ENCODE measurements at places on chromosomes 5 and 9.
A peak's percentile ranks its signal among the peaks of the same experiment; 100 is the strongest.

- peaks cover 66% of the 10 kb centered on the region for H3K27me3 ChIP-seq
- H3K4me3 ChIP-seq, result no peak overlapping the region
- DNase-seq, result no peak
- no peak overlapping the region for H3K27ac ChIP-seq
Observed at GRCh38 chr9:130382096-130382495, 62.7 kb upstream of the ASS1 start.

GRCh38 chr9:12813960-12814876 is 39.4 kb downstream of the LURAP1L start:
- H3K4me1 ChIP-seq, result no peaks in the 10 kb centered on the region
- peak overlapping the region; percentile 46 for H3K27ac ChIP-seq
- no peaks in the 10 kb centered on the region for H3K36me3 ChIP-seq
- no peaks in the 10 kb centered on the region for H3K27me3 ChIP-seq
- no peak for DNase-seq

DNA sequence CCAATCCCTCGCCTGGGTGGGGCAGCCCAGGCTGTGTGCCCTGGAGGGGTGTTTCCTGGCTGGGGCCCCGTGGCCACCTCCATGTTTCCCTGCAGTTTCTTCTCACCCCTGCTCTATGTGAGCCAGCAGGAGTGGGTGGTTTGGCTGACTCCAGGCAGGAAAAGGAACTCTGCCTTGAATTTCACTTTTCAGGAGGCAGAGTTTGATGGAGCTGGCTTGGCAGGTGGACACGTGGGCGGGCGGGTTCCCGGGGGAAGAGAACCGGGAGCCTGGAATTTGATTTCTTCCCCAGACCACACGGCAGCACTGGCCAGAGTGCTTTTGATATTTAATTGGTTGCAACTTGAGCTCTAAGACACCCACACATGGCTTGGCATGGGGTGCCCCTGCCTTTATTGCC is 119.8 kb upstream of the PANK3 start:
- H3K4me1 ChIP-seq, result no peaks in the 10 kb centered on the region
- peak; percentile 24 for DNase-seq
- H3K27me3 ChIP-seq, result no peaks in the 10 kb centered on the region
- no peaks in the 10 kb centered on the region for H3K36me3 ChIP-seq
- H3K27ac ChIP-seq, result no peak overlapping the region

- no peak overlapping the region for H3K27ac ChIP-seq
- no peaks in the 10 kb centered on the region for H3K36me3 ChIP-seq
- H3K27me3 ChIP-seq, result no peaks in the 10 kb centered on the region
- no peaks in the 10 kb centered on the region for H3K4me1 ChIP-seq
- DNase-seq, result no peak
Observed at GRCh38 chr5:155017610-155018009, 4.1 kb downstream of the KIF4B start.

GRCh38 chr9:91176426-91176825 is 185.3 kb downstream of the AUH start:
- H3K27ac ChIP-seq, result no peak overlapping the region
- H3K27me3 ChIP-seq, result no peaks in the 10 kb centered on the region
- DNase-seq, result peak; percentile 44
- no peak overlapping the region for H3K4me3 ChIP-seq
- H3K36me3 ChIP-seq, result no peaks in the 10 kb centered on the region

- DNase-seq, result no peak
- H3K36me3 ChIP-seq, result no peaks in the 10 kb centered on the region
- H3K27me3 ChIP-seq, result no peaks in the 10 kb centered on the region
- peaks cover 4% of the 10 kb centered on the region for H3K4me1 ChIP-seq
- no peak overlapping the region for H3K27ac ChIP-seq
- no peak overlapping the region for H3K4me3 ChIP-seq
Observed at GRCh38 chr5:90876366-90876765, 317.8 kb downstream of the ADGRV1 start.

GRCh38 chr5:150105928-150106615 is 19.7 kb upstream of the CSF1R start:
- no peaks in the 10 kb centered on the region for H3K27me3 ChIP-seq
- peaks cover 24% of the 10 kb centered on the region for H3K4me1 ChIP-seq
- H3K36me3 ChIP-seq, result no peaks in the 10 kb centered on the region
- DNase-seq, result no peak

GRCh38 chr5:98753507-98753906 is 20.0 kb upstream of the RGMB start:
- no peak for DNase-seq
- H3K4me1 ChIP-seq, result no peaks in the 10 kb centered on the region
- no peak overlapping the region for H3K27ac ChIP-seq
- H3K27me3 ChIP-seq, result no peaks in the 10 kb centered on the region
- no peaks in the 10 kb centered on the region for H3K36me3 ChIP-seq

- H3K4me1 ChIP-seq, result no peaks in the 10 kb centered on the region
- no peaks in the 10 kb centered on the region for H3K36me3 ChIP-seq
- peak; percentile 34 for DNase-seq
- H3K4me3 ChIP-seq, result no peak overlapping the region
- no peak overlapping the region for H3K27ac ChIP-seq
Observed at GRCh38 chr9:89649039-89649691, 44.4 kb downstream of the GADD45G start.

DNA sequence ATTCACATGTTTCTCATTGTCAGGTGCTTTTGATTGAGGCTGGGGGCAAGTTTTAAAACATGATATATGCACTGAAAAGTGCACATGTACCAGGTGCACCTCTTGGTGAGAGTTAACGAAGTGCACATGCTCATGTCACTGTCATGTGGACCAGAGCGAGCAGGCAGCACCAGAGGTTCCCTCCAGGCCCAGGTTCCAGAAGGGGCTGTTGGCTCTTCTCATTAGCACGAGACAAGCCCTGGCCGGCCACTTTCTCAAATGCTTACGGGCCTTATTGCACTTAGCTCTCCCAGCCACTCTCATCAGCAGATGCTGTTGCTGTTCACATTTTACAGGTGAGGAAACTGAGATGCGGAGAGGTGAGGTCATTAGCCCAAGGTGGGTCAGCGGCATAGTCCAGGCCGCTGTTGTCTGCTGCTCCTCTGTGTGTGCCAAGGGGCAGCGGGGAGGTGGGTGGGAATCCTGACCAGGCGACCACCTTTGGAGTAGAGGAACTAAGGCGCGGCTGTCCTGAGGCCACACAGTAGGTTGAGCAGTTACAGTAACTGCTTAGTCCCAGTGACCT is 27.4 kb downstream of the TENT4A start:
- no peak overlapping the region for H3K27ac ChIP-seq
- DNase-seq, result peak; percentile 59

GRCh38 chr5:54000011-54000410 is 310.4 kb downstream of the ARL15 start:
- no peak overlapping the region for H3K27ac ChIP-seq
- no peak for DNase-seq
- no peaks in the 10 kb centered on the region for H3K4me1 ChIP-seq
- H3K4me3 ChIP-seq, result no peak overlapping the region
- H3K27me3 ChIP-seq, result no peaks in the 10 kb centered on the region

DNA sequence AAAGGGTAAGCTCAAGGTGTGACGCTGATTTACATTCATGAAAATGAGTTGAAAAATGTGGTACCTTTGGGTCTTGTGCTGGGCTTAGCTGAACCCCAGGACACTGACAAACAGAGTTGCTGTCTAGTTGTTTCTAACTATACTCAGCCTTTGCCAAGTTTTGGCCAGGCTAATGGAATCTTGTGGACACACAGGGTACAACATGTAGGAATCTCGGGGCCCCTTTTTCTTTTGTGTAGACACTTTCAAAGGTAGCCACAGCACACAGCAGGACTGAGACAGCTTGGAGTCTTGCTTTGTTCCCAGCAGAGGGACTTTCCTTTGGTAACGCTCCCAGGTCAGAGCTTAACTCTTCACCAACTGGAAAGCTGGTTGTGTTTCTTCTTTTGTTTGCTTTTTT is 7.8 kb downstream of the LIX1 start:
- no peak for DNase-seq
- H3K27me3 ChIP-seq, result no peaks in the 10 kb centered on the region
- H3K27ac ChIP-seq, result no peak overlapping the region
- H3K4me1 ChIP-seq, result no peaks in the 10 kb centered on the region

- no peaks in the 10 kb centered on the region for H3K27me3 ChIP-seq
- no peak overlapping the region for H3K27ac ChIP-seq
- no peaks in the 10 kb centered on the region for H3K4me1 ChIP-seq
- DNase-seq, result no peak
Observed at GRCh38 chr5:4868140-4868735, 271.9 kb upstream of the ADAMTS16 start.

GRCh38 chr5:105616599-105616998 is 2054.0 kb upstream of the NUDT12 start:
- no peak overlapping the region for H3K4me3 ChIP-seq
- H3K27me3 ChIP-seq, result no peaks in the 10 kb centered on the region

DNA sequence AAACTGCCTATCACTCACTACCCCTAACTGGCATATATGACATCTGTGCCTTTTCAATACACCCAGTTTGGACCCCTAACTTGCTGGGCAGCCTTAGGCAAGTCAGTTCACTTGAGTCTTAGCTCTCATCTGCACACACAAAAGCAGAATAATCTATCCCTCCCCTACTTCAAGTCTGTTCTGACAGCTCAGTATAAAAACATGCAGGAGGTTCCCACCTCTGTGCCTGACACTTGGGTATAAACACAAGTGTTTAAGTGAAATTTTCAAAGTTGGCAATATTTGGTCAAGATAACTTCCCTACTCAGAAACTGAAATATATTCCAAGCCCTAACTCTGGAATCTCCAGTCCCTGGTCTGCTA is 12.6 kb downstream of the HNRNPH1 start:
- DNase-seq, result no peak
- H3K36me3 ChIP-seq, result peaks cover 5% of the 10 kb centered on the region
- H3K4me3 ChIP-seq, result no peak overlapping the region

DNA sequence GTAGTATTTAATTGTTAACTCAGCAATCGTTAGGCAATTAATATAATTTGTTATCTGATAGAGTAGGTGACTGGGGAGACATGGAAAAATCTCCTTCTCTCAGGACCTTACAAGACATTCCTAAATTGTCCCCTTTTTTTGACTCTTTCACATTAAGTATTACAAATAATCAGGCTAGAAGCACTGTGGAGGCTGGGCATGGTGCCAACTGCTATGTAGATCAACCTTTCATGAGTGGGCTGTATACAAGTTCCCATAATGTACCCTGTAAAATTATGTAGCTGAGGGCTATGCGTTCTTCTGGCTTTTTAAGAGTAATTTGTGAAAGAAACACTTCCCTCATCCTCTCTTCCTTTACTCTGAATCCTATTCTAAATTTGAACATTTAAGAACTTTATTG is 140.2 kb downstream of the NFIB start:
- no peak overlapping the region for H3K27ac ChIP-seq
- no peaks in the 10 kb centered on the region for H3K36me3 ChIP-seq
- DNase-seq, result no peak
- no peaks in the 10 kb centered on the region for H3K4me1 ChIP-seq
- H3K4me3 ChIP-seq, result no peak overlapping the region

- no peaks in the 10 kb centered on the region for H3K27me3 ChIP-seq
- no peaks in the 10 kb centered on the region for H3K36me3 ChIP-seq
- no peak overlapping the region for H3K27ac ChIP-seq
Observed at GRCh38 chr5:130011986-130012385, 107.7 kb downstream of the CHSY3 start.

DNA sequence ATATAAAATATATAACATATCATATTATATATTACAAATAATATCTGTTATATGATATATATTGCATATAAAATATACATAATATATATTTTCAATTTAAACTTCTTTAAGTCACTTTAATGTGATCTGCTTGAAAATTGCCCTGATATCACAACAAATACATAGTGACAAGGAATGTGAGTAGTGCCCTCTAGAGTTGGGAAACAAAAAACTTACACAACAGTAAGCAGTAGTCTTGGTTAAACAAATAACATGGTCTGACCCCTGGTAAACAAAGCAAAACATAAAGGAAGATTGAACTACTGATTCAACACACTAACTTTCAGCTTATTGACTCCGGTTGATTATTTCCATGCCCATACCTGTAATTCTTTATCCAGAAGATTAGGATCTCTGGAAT is 188.3 kb upstream of the NMUR2 start:
- no peak overlapping the region for H3K27ac ChIP-seq
- no peaks in the 10 kb centered on the region for H3K36me3 ChIP-seq
- H3K4me1 ChIP-seq, result no peaks in the 10 kb centered on the region
- H3K27me3 ChIP-seq, result no peaks in the 10 kb centered on the region
- H3K4me3 ChIP-seq, result no peak overlapping the region

- DNase-seq, result no peak
- no peak overlapping the region for H3K27ac ChIP-seq
- peaks cover 52% of the 10 kb centered on the region for H3K36me3 ChIP-seq
Observed at GRCh38 chr5:32589942-32590869, 4.8 kb downstream of the SUB1 start.

DNA sequence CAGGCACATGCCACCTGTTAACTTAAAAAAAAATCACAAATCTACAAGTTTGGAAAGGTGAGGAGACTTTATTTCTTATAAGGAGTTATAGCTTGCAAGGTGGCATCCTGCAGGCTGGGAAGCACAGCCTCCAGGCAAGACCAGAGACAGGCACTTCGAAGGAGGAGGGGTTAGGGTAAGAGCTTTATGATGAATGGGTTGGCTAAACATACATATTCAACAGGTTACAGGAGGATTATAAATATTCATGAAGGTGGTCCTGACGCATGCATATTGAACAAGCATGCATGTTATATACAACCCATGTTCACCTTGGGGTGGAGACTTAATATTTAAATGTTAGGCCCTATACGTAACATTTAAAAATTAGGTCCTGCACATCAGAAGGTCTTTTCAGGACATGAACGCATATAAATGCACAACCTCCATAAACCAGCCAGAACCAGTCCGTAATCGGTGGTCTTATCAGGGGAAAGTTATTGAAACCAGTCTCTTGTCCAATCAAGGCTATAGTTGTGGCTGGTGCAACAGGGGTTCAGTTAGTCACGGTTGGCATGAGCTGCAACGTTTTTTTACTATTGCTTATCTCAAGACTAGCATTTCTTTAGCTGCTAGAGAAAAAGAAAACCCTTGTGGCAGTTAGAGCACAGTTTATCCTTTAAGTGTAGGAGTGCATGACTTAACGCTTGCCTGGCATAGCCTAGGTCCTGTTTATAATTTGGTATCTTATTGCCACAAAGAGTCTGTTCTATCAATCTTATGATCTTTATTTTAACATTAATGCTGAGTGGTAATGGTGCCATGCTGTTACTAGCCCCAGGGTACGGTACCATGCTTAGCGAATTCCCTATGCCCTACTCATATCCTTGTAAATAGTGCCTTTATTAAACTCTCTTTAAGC is 72.7 kb downstream of the C9orf57 start:
- no peak overlapping the region for H3K27ac ChIP-seq
- no peak for DNase-seq
- no peaks in the 10 kb centered on the region for H3K36me3 ChIP-seq
- H3K4me1 ChIP-seq, result no peaks in the 10 kb centered on the region

DNA sequence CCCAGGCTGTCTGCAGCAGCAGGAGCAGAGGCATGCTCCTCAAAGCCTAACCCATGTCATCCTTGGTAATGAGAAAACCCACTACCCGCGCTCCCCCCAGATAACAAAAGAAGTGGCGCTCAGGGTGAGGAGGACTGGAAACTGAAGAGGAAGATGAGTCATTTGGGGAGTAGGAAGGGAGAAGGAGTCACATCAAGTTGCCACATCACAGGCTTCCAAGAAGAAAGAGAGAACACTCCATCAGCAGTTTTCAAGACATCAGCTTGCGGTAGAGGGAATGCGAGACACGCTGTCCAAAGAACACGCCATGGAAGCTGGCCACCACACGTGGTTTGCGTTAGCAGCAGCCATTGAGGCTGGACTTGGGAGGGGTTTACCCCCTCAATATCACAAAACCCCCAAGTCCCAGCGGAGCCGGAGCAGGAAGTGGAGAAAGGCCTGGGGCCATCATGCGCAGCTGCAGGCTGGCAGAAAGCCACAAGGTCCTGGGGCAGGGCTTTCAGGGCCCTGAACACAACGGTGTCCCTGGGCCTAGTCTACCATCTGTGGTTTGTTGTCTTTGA is 41.5 kb downstream of the SH3PXD2B start:
- DNase-seq, result peak; percentile 81
- H3K36me3 ChIP-seq, result no peaks in the 10 kb centered on the region
- H3K27ac ChIP-seq, result no peak overlapping the region
- peaks cover 56% of the 10 kb centered on the region for H3K4me1 ChIP-seq
- H3K4me3 ChIP-seq, result no peak overlapping the region

Data from spleen (tissue), 13 donors.